ENCODE measurements at places on chromosomes 13 and 19. TPM values are rescaled to one million over a fixed set of nuclear protein-coding genes. Genes with fewer than 3 reads are reported as not detected.
A peak's percentile ranks its signal among the peaks of the same experiment; 100 is the strongest.

DNA sequence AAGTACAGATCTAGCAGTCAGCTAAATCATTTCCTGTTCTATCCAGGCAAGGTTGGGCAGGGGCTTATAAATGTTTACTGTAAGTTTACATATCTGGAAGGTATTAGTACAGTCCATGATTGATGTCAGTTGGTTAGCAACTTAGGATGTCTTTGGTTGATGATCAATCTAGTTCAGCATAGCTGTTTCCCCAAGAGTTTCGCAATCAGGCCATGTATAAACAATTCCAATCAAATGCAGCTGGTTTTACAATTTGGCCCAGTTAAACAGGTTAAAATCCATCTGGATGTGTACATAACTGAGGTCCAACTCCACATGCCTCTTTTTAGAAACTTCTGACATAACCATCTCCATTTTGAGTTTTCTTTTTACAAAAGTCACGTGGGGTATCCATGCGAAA is 6.9 kb downstream of the ZNF221 start:
- DNase-seq = no peak

DNA sequence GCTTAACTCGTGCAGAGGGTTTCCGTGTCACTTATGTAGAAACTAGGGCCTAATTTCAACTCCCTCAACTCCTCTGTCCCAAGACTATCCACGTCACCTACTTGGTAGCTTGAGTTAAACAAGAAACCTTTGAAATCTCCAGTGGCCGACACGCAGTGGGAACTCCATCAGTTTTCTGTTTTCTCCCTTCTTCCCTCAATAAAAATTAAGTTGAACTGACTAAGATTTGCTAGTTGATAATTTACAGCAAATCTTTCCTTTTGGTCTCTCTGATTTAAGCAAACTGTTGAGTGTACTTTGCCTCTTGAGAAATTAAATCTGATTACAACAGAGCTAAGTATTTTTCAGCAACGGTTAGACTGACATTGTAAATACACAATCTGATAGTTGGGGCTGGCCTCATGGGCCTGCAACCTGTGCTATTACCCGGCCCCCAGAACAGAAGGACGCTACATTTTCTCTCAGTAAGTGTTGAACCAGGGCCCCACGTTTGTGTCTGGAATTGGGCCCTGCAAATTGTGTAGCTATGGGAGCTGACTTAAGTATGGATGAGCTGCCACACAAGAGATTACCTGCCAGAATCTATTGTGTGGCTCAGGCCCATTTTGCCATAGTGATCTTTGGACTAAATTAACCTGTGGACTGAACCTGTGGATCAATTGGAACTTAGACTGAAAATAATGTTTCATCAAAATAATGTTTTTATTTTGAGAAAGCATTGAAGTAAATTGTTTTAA is 708 bp upstream of the ESD start:
- peak; percentile 23 for DNase-seq

DNA sequence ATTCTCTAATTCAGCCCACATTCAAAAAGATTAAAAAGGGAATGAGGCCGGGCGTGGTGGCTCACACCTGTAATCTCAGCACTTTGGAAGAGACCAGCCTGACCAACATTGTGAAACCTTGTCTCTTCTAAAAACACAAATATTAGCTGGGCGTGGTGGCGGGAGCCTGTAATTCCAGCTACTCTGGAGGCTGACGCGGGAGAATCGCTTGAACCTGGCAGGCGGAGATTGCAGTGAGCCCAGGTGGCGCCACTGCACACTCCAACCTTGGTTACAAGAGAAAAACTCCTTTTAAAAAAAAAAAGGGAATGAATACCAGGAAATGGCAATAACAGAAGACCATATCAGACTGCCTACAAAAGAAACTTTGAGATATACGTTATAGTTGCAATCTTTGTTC is 1244.5 kb downstream of the PCDH9 start:
- no peak for DNase-seq

Gene EVI5L
- polyA plus RNA-seq = 7.2 TPM

DNA sequence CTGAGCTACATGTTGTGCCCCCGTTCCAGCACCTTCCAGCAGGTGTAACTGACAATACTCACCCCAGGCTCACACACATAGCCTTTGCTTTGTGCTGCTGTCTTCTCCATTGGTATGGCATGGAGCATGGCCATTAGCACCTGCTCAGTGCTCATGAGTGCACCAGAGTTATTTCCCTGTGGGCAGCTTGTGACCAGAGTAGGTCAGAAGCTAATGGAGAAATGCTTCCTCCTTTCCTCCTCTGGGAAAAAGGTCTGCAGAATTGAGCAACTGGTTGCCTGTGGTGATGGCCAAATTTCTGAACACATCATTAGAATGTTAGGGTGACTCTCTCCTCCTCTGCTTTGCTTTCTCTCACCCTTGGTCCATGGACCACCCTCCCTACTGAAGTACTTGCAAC is 344.5 kb upstream of the TMTC4 start:
- no peak for DNase-seq

- DNase-seq = no peak
Measured at GRCh38 chr19:28710278-28710677, 502.7 kb downstream of the UQCRFS1 start.

Gene SHISA7
- polyA plus RNA-seq = not detected

DNA sequence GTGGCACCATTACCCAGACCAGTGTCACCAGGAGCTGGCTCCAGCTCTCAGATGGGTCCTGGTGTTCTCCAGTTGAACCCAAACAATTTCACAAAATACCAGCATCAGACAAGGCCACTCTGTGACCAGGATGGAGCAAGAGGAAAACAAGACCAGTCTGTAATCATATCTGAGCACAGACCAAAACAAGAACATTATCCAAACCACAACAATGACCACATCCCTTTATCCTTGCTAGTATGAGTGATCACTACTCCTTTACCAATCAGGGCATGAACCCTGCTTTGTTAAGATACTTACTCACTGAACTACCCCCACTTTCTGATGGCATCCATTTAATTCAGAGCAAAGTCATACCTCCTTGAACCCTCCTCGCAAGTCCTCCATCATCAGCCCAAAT is 145.9 kb downstream of the NUFIP1 start:
- no peak for DNase-seq

DNA sequence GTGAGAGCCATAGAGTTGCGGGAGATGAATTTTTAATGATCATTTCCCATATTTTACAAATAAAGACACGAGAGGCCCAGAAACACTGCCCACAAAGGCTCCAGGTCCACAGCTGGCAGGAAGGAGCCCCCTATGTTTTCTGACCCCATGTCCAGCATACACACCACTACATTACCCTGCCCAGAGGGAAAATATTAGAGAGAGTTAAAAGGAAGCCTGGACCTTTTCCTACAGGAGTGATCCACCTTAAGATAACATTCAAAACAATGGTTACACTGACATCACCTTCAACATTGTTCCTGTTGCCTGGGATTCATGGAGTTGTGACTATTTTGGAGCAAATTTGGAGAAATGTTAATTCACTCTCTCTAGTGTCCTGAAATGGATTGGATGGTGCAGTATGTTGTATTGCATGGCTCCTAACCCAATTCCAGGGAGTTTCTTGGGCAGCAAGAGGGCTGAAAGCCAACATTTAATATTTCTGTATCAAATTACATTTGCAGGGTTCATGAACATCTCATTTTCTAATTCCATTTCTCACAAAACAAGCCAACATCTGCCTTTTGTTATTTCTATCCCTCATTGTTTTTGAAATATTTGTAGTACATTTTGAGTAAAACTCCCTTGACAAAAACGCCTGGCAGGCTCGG is 172.5 kb downstream of the DLEU7 start:
- no peak for DNase-seq

Gene CBARP
- polyA plus RNA-seq = not detected

Gene URAD
- not detected for polyA plus RNA-seq

Gene BCL3
- polyA plus RNA-seq = 3.2 TPM

DNA sequence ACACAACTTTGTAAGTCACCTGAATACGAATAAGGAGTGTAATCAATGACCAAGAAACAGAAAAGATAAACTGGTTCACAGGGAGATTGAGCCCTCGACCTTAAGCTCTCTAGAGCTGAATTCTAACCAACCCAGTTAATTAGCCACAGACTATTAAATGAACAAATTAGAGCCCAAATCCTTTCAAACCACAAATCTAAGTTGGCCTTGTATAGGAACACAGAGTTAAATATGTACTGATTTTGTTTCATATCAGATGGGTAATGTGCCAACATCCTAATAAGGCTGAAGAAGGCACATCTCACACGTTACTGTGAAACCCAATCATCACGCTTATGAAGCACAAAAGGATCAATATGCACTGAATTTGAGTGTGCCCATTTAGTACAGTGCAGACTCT is 156.1 kb downstream of the LHFPL6 start:
- DNase-seq = no peak

DNA sequence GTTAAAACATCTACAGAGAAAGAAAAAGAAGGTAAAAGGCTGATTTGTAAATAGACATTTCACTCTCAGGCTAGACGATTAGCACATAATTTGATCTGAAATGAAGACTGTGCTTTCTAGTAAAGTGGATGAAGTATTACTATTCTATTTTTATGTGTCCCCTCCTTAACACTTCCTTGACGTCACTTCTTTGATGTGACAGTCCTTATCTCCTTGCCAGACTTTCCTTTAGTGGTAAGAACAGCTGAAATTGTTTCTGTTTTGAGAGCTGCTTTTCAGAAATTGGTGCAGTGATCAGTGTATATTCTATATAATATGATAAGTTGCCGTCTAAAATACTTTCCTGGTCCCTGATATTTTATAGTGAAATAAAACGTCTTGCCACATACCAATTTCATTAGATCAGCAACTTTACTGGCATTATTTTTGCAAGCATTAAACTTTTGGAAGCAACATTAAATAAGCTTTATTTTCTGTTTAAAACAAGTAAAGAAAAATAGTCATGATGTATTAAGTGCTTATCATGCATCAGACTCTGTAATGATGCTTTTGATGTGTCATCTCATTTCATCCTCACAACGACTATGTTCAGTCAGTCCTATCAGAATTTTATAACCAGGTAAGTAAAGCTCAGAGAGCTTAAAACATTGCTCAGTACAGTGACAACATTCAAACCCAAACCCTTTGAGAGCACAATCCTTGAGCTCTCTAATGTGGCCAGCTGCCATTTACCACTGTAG is 210.3 kb upstream of the PCDH9 start:
- no peak for DNase-seq

GRCh38 chr19:27765397-27765796 is 1447.6 kb downstream of the UQCRFS1 start:
- no peak for DNase-seq

DNA sequence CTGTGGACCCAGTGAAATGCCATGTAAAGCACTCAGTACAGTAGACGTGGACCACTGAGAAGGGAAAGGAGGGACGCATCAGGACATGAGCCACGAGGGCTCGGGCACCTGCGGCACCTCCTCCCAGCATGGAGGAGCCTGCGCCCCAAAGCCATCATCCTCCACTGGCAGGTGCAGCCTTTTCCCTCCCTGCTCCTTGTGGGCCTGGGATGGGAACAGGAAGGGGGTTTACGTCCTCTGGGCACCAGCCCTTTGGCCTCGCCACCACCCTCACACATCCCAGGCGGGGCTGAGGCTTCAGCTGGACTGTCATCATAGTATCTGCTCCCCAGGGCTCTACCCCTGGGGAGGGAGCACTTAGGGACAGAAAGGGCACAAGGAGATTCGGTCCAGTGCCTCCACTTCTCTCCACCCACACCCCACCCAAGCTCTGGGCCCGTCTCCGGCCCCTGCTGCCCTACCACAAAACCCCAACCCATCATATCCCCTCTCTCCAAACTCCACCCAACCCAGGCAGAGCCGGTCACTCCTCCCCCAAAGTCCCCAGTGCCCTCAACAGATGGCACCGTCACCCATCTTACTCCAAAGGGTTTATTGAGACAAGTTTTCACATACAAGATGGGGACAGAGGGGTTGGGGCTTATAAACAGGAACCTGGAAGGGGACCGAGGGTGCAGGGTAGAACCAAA is 2.2 kb upstream of the PRKD2 start:
- DNase-seq = no peak

Gene DACH1
- polyA plus RNA-seq = 1.7 TPM

DNA sequence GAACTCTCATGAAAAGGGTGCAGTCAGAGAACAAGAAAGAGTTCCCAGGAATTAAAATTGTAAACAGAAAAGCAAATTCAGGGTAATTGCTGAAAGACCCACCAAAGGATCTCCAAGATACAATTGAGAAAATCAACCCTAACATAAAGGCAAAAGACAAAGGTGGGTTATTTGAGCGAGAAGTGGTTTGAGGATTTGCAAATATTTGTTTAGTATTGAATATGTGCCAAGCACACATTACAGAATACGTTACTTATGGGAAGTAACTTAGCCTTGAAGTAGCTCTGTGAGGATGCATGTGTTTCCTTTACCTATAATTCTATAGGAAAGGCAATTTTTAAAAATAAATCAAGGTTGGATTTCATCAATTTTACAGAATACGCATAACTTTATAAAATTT is 10.0 kb upstream of the CEACAM21 start:
- DNase-seq = no peak

- no peak for DNase-seq
Measured at GRCh38 chr13:50073340-50073739, 58.1 kb downstream of the KCNRG start.

Gene ZNF723
- not detected for polyA plus RNA-seq

GRCh38 chr19:49780861-49781260 is 14.1 kb downstream of the AP2A1 start:
- no peak for DNase-seq

Gene TMEM255B
- 2.1 TPM for polyA plus RNA-seq
